Esophagus squamous epithelium (tissue), 5 donors: ENCODE measurements at places on chromosomes 2 and 18.

- H3K27ac ChIP-seq, result no peak overlapping the region
- no peak for DNase-seq
- no peaks in the 10 kb centered on the region for H3K27me3 ChIP-seq
Measured at GRCh38 chr2:178177066-178177679, 17.1 kb upstream of the OSBPL6 start.

GRCh38 chr18:657311-658000, at the start of gene TYMS:
TYMS (plus strand) TSS chr18:657653; CDS start chr18:657743, 90 bp downstream.
- peak within 1 kb of the TSS; percentile 63 for H3K27ac ChIP-seq
- peaks cover 5% of the 10 kb centered on the region for H3K4me1 ChIP-seq
- H3K4me3 ChIP-seq, result peak within 1 kb of the TSS; percentile 52
- H3K27me3 ChIP-seq, result no peaks in the 10 kb centered on the region

DNA sequence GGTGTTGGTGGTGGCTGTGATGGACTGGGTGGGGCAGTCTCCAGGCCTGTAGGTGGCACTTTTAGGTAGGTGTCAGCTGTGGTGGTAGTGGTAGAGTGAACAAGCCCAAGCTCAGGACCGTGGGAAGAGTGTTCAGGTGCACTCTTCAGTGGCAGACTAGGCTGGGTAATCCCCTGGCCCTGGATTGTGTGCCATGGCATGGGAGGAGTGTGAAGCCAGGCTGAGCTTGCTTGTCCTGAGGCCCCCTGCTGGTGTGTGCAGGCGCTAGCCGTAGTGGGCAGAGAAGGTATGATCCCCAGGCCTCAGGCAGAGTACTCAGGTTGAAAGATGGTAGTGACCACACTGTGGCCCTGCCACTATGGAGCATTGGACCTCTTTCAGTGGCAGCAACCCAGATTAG, 850.3 kb downstream of the DSC3 start:
- H3K4me1 ChIP-seq, result no peaks in the 10 kb centered on the region
- H3K4me3 ChIP-seq, result no peak overlapping the region
- H3K27ac ChIP-seq, result no peak overlapping the region
- DNase-seq, result no peak
- H3K27me3 ChIP-seq, result no peaks in the 10 kb centered on the region

DNA sequence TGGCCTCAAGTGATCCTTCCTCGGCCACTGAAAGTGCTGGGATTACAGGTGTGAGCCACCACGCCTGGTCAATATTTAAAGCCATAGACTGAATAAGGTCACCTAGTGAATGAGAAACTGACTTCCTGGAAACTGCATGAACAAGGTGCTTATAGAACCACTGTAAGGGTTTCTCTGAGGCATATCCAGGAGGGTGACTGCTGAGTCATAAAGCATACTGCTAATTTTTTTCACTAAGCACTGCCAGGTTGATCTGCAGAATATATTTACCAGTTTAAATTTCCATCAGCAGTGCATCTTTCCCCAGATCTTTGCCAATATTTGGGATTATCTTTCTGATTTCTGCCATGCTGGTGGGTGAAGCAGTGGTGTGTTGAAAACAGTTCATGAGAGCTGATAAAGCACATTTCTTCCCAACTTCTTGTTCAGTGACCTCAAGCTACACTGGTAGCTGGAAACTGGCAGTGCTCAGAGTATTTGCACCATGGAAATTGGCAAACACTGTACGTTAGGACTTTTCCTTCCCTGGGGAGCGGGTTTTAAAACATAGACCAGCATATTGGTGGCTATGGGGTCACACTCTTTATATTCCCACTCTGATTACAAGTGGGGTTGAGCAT, 4.2 kb upstream of the CLIP4 start:
- no peaks in the 10 kb centered on the region for H3K36me3 ChIP-seq
- H3K27ac ChIP-seq, result peak overlapping the region; percentile 64
- no peak overlapping the region for H3K4me3 ChIP-seq
- H3K4me1 ChIP-seq, result peaks cover 22% of the 10 kb centered on the region
- peaks cover 3% of the 10 kb centered on the region for H3K27me3 ChIP-seq
